ENCODE measurements at places on chromosomes 2 and 18. TPM values are rescaled to one million over a fixed set of nuclear protein-coding genes. Genes with fewer than 3 reads are reported as not detected.

The ANKRD44 gene
- polyA plus RNA-seq = 5.2 TPM

The ANKRD30B gene
- polyA plus RNA-seq = not detected

The EIF2AK3 gene
- 5.3 TPM for polyA plus RNA-seq

The ZBTB14 gene
- 4.5 TPM for polyA plus RNA-seq

The GAREM1 gene
- polyA plus RNA-seq = 1.4 TPM

The IL37 gene
- polyA plus RNA-seq = 0.15 TPM

The VWC2L gene
- not detected for polyA plus RNA-seq

The EVX2 gene
- polyA plus RNA-seq = not detected

The MYO1B gene
- polyA plus RNA-seq = 57.2 TPM

The POTEI gene
- polyA plus RNA-seq = not detected

The ARHGAP25 gene
- 0.29 TPM for polyA plus RNA-seq

The SETBP1 gene
- 0.16 TPM for polyA plus RNA-seq

The CCDC68 gene
- 0.55 TPM for polyA plus RNA-seq

The TNFAIP6 gene
- polyA plus RNA-seq = 1.3 TPM

The DUSP2 gene
- 3.8 TPM for polyA plus RNA-seq

The ESPNL gene
- 2.6 TPM for polyA plus RNA-seq

The XDH gene
- polyA plus RNA-seq = 0.80 TPM

The GPR155 gene
- polyA plus RNA-seq = 2.6 TPM

The PLEK gene
- not detected for polyA plus RNA-seq

The ERICH2 gene
- polyA plus RNA-seq = not detected

The CAPN14 gene
- polyA plus RNA-seq = 0.07 TPM

The PDE11A gene
- polyA plus RNA-seq = 0.21 TPM

The NYAP2 gene
- polyA plus RNA-seq = not detected

The FHOD3 gene
- 12.5 TPM for polyA plus RNA-seq

The LYPD6B gene
- polyA plus RNA-seq = 0.05 TPM

The RRM2 gene
- 68.5 TPM for polyA plus RNA-seq

The NEB gene
- polyA plus RNA-seq = not detected

The LIPG gene
- polyA plus RNA-seq = 0.13 TPM

The ACTG2 gene
- polyA plus RNA-seq = 887 TPM

The ASXL2 gene
- 4.9 TPM for polyA plus RNA-seq

The IL1R1 gene
- polyA plus RNA-seq = 11.3 TPM

The LDLRAD4 gene
- polyA plus RNA-seq = not detected

The STPG4 gene
- 0.06 TPM for polyA plus RNA-seq

The IL18R1 gene
- polyA plus RNA-seq = 0.14 TPM

The UCN gene
- polyA plus RNA-seq = 0.30 TPM

The FBXO15 gene
- polyA plus RNA-seq = 1.5 TPM

The NEU4 gene
- not detected for polyA plus RNA-seq

The OR6B2 gene
- not detected for polyA plus RNA-seq

The NETO1 gene
- polyA plus RNA-seq = 0.42 TPM

The RAMP1 gene
- 100.0 TPM for polyA plus RNA-seq
